ENCODE measurements at places on chromosomes 3 and 15. TPM values are rescaled to one million over a fixed set of nuclear protein-coding genes. Genes with fewer than 3 reads are reported as not detected.

GRCh38 chr3:25573386-25574171 lies 91.1 kb downstream of the TOP2B start:
- H3K36me3 ChIP-seq, result no peaks in the 10 kb centered on the region
- no peak overlapping the region for H3K4me3 ChIP-seq
- H3K27me3 ChIP-seq, result no peaks in the 10 kb centered on the region
- peaks cover 9% of the 10 kb centered on the region for H3K4me1 ChIP-seq

- H3K4me1 ChIP-seq, result peaks cover 6% of the 10 kb centered on the region
- H3K27me3 ChIP-seq, result no peaks in the 10 kb centered on the region
- DNase-seq, result peak; percentile 80
- H3K27ac ChIP-seq, result no peak overlapping the region
- no peak overlapping the region for H3K4me3 ChIP-seq
These were observed 31.9 kb upstream of the ZNF280D start for GRCh38 chr15:56765251-56765650.

DNA sequence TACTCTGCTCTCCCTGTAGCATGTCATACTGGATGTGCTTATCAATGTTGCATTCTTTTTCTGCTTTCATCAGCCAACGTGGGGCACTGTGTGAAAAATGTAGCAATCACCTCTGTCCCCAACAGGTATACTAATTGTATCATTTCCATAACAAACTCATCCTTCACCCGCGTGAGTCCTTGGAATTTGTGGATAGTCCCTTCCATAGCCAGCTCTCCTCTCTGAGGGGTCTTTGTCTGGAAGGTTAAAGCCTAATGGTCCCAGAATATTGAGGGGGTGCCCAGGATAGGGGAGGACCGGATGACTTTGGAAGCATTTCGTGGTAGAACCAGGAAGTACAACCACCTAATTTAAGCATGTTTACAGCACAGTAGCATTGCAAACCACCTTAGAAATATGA lies 124.6 kb downstream of the FOXB1 start:
- no peak for DNase-seq
- H3K4me3 ChIP-seq, result no peak overlapping the region
- H3K27ac ChIP-seq, result no peak overlapping the region
- peaks cover 9% of the 10 kb centered on the region for H3K27me3 ChIP-seq

Gene CADPS
- not detected for total RNA-seq

- peak; percentile 97 for DNase-seq
- no peaks in the 10 kb centered on the region for H3K27me3 ChIP-seq
- no peak overlapping the region for H3K4me3 ChIP-seq
- peak overlapping the region; percentile 93 for H3K27ac ChIP-seq
- H3K4me1 ChIP-seq, result peaks cover 11% of the 10 kb centered on the region
- H3K36me3 ChIP-seq, result no peaks in the 10 kb centered on the region
These were observed 268.5 kb upstream of the TMC3 start for GRCh38 chr15:81642451-81642990.

- no peaks in the 10 kb centered on the region for H3K27me3 ChIP-seq
- DNase-seq, result peak; percentile 89
- peaks cover 12% of the 10 kb centered on the region for H3K4me1 ChIP-seq
These were observed 110.3 kb downstream of the CYP19A1 start for GRCh38 chr15:51227940-51228732.

GRCh38 chr3:107752202-107752990 lies 229.6 kb downstream of the BBX start:
- H3K4me1 ChIP-seq, result no peaks in the 10 kb centered on the region
- H3K27ac ChIP-seq, result no peak overlapping the region
- H3K36me3 ChIP-seq, result no peaks in the 10 kb centered on the region
- no peaks in the 10 kb centered on the region for H3K27me3 ChIP-seq
- H3K4me3 ChIP-seq, result no peak overlapping the region

DNA sequence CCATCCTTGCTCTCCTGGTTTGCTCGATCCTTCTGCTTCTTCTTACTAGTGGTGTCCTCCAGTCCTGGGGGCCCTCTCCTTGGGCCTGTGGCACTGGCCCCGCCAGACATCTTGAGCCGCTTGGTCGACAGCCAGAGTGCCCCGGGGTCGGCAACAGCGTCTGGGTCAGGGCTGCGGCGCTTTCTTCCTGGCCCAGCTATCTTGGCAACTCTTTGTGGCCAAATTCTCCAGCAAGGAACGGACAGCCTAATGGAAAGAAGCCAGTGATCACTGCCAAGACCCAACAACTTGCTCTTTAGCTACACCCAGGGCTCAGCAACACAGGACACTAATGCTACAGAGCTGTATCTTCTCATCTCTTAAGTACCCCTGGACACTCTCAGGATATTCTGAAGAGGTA lies 1.6 kb downstream of the USP19 start:
- no peak overlapping the region for H3K27ac ChIP-seq
- peaks cover 74% of the 10 kb centered on the region for H3K36me3 ChIP-seq
- H3K27me3 ChIP-seq, result no peaks in the 10 kb centered on the region
- no peak overlapping the region for H3K4me3 ChIP-seq
- DNase-seq, result no peak

DNA sequence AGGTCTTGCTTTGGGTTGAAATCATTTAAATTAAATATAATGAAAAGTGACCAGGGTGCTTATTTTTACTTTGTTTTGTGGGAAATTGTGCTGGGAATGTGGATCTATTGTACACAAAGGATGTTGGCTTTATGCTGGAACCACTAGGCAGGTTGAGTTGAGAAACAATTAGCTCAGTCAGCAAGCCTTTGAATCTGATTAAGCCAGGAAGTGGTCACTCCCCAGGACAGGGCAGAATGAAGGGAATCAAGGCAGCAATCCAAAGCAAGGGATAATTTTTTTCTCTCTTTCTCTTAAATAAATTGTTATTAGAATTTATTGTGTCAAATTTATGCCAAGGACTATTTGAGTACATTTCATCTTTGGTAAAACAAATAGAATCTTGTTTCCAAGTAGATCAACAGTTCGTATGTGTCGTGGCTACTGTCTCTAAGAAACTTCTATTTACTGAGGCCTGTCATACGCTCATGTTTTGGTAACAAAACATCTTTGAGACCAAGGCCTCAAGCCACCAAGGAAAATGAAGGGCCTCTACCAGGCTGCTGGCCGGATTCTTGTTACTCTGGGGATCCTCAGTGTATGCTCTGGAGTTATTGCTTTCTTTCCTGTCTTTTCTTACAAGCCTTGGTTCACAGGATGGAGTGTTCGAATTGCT lies at the start of gene TMEM212:
Gene TMEM212 (plus strand): TSS at position 486 of the 655 bp plus-strand sequence. CDS start 35 bp downstream, at position 521.
- H3K27me3 ChIP-seq, result no peaks in the 10 kb centered on the region
- H3K4me1 ChIP-seq, result peaks cover 14% of the 10 kb centered on the region

GRCh38 chr15:100781961-100782530 lies 97.6 kb upstream of the ALDH1A3 start:
- DNase-seq, result no peak
- H3K36me3 ChIP-seq, result no peaks in the 10 kb centered on the region
- no peaks in the 10 kb centered on the region for H3K27me3 ChIP-seq
- no peak overlapping the region for H3K4me3 ChIP-seq
- H3K4me1 ChIP-seq, result no peaks in the 10 kb centered on the region
- H3K27ac ChIP-seq, result no peak overlapping the region

DNA sequence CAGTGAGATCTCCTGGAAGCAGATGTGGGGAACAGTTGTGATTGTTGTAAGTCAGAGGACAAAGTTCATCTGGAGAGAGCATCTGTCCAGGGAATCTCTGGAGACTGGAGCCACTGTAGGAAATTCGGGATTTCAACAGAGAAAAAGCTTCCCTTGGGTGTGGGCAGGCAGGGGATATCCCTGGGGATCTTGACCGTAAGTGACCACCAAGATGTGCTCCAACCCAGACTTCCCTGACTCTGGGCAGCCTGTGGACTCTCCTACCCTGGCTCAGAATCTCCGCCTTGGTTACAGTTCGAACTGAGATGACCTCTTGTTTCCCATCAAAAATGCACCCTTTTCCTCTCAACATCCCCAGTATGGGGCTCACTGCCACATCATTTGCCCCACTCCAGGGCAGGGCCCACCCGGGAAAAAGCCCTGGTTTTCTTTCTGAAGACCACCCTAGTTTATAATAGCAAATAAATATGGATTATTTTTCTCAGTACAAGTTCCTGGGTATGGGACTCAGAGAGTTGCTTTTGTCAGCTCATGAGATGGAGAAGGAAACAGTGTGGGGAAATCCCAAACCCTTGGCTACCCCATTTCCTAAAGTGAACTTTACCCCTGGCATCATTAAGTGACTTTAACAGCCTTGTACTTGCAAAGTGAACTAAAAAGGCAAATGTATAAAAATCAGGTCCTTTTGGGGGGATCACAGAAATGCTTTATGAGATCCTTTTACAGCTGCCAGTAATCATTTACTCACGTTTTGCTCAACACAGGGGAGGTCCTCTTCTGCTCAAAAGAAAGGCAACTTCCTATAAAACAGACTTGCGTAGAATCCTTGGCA lies 89.9 kb downstream of the CCNL1 start:
- no peak overlapping the region for H3K4me3 ChIP-seq
- peaks cover 12% of the 10 kb centered on the region for H3K4me1 ChIP-seq
- no peaks in the 10 kb centered on the region for H3K36me3 ChIP-seq
- H3K27ac ChIP-seq, result no peak overlapping the region

Gene ELP6
- total RNA-seq, result 31.4 TPM

- no peaks in the 10 kb centered on the region for H3K27me3 ChIP-seq
- peak overlapping the region; percentile 25 for H3K4me3 ChIP-seq
- peaks cover 13% of the 10 kb centered on the region for H3K4me1 ChIP-seq
- H3K36me3 ChIP-seq, result peaks cover 2% of the 10 kb centered on the region
- no peak overlapping the region for H3K27ac ChIP-seq
These were observed 11.0 kb downstream of the ETV5 start for GRCh38 chr3:186097663-186098451.

Gene ZKSCAN7
- 4.7 TPM for total RNA-seq

Gene ZNF620
- total RNA-seq, result 0.72 TPM

Gene GOLGA8Q
- 0.18 TPM for total RNA-seq

DNA sequence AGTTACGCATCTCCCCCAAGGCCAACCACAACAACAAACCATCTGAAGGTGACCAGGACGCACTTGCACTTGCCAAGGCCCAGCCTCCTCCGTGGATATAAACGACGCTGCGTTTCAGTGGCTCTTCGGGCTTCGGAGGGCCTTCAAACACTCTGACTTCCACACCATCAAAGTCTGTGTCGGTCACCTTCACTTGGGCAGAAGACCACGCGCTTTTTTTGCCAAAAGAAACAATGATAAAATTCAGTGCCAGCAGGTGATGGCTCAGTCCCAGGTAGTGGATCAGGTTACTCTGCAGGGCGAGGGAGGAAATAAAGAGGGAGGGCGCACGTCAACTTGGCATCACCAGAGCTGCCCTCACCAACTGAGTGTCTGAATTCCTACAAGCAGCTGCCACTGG lies 63.0 kb downstream of the NCEH1 start:
- peaks cover 3% of the 10 kb centered on the region for H3K36me3 ChIP-seq
- H3K4me3 ChIP-seq, result no peak overlapping the region
- no peak overlapping the region for H3K27ac ChIP-seq
- DNase-seq, result no peak
- peaks cover 9% of the 10 kb centered on the region for H3K4me1 ChIP-seq

DNA sequence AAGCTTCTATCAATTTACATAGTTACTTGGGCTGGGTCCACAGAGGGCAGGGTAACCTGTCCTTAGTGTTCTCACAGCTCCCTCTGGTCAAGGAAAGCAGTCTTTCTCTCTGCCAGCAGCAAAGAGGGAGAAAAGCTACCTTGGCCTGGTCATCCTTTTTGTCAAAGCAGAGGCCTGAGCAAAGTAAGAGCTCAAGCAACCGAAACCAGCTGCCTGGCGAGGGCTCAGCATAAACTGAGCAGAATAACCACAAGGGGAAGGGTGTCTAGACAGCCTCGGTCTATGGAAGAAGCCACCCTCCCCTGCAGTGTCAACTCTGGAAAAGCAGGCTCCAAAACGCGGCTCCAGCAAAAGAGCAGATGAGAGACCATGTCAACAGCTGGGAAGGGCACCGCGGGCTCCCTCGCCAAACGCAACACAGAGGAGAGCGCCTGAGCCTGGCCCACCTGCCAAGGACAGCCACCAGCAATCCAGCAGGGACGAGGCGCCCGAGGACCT lies 17.4 kb downstream of the LRIG1 start:
- peak; percentile 54 for DNase-seq
- H3K27ac ChIP-seq, result peak overlapping the region; percentile 12
- peaks cover 38% of the 10 kb centered on the region for H3K4me1 ChIP-seq
- H3K27me3 ChIP-seq, result no peaks in the 10 kb centered on the region

Gene GOLGA6L24
- total RNA-seq, result not detected

Gene ACP3
- 0.54 TPM for total RNA-seq

DNA sequence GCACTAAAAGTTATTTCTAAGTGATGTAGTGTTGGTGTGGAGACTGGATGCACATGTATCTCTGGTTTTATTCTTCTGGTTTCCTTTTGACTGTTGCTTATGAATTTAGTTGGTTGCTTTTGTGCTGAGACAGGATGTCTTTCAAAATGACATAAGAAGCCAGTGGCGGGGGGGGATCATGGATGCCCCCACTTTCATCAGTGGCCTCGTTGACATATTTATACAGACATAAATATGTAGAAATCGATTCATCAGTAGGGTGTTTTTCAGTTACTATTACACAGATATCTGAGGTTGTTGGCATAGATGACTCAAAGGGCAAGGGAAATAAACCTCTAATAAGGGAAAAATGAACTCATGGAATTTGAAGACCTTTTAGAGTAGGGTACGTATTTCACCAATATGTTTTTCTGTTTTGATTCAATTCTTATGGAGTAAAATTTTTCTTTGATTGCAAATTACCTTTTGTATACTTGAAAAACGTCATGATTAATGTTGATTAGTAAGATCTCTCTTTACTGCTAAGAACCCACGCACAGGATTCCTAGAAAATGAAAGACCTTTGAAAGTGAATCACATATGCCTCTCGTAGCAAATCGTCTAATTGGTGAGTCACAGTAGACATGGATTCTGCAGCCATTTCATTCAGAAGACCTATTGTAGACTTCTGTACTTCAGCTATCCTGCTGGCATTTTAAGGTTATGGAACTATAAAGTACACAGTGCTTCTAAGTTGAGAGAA lies 97.4 kb upstream of the RBMS3 start:
- no peak overlapping the region for H3K4me3 ChIP-seq
- no peaks in the 10 kb centered on the region for H3K27me3 ChIP-seq

- peak overlapping the region; percentile 96 for H3K27ac ChIP-seq
- H3K27me3 ChIP-seq, result no peaks in the 10 kb centered on the region
- H3K4me3 ChIP-seq, result peak overlapping the region; percentile 90
- no peak for DNase-seq
- H3K36me3 ChIP-seq, result peaks cover 7% of the 10 kb centered on the region
- H3K4me1 ChIP-seq, result peaks cover 9% of the 10 kb centered on the region
These were observed 634 bp downstream of the ZMAT3 start for GRCh38 chr3:179071027-179071322.

Gene SKOR1
- total RNA-seq, result not detected

DNA sequence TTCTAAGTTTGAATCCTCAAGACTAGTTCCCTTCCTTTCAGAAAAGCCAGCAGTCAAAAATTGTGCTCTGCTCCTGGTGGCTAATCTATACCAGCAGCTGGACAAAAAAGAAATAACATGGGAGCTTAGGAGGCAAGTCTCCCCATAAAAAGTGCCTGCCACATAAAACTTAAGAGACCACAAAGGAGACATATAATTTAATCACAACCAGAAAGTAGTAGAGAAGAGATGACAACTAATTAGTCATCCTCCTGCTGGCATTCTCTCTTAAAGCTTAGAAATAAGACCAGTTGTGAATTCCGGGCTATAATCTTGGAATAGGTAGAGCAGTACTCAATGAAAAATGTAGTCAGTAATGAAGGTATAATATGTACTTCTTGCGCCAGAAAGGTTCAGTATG lies 20.2 kb upstream of the IMPG2 start:
- no peak overlapping the region for H3K27ac ChIP-seq
- H3K4me3 ChIP-seq, result no peak overlapping the region
- DNase-seq, result peak; percentile 2
- H3K4me1 ChIP-seq, result no peaks in the 10 kb centered on the region
- 0 out of 2 replicates have a peak, but pooled peaks cover 4% of the 10 kb centered on the region for H3K36me3 ChIP-seq

Gene EIF4A2
- 310 TPM for total RNA-seq

Data from IMR-90 (cell line).